ENCODE measurements at places on chromosomes 12 and 14.

- no peak for DNase-seq
Measured at GRCh38 chr12:118763234-118763633, 218.1 kb upstream of the SRRM4 start.

- no peak for DNase-seq
Measured at GRCh38 chr12:117359029-117359845, 2.2 kb downstream of the NOS1 start.

DNA sequence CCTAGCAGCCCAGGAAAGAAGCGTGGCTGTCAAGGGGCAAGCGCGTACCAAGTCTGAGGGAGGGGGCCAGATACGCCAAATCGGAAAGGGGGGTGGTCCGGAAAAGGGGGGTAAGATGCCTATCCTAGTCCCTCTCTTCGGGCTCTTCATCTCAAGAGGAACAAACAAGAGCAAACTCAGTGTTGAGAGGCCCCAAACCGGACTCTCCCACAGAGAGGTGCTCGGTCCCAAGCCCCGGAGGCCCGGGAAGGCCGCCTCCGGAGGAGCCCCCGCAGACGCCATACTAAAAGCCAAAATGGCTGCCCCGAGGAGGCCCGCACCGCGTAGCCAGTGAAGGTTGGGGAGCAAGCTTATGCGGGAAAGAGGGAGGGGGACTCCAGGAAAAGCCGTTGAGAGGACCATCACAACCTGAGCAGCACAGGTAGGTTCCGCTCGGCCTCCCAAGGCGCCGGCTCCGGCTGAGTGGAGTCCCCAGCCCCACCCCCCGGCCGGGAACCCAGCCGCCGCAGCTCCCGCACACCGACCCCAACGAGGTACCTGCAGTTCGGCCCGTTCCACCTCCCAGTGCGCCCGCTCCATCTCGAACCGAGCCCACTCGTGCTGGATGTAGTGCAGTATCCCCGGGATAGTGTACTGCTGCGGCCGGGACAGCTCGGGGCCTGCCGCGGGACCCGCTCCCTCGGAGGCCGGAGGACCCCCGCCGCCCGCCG is at the start of gene AP4S1:
AP4S1 (plus strand) TSS at position 283 of the 710 bp plus-strand sequence. CDS start 40,548 bp downstream, outside the sequence.
- peak; percentile 35 for DNase-seq

GRCh38 chr14:59331217-59331616 is 134.0 kb downstream of the GPR135 start:
- no peak for DNase-seq

DNA sequence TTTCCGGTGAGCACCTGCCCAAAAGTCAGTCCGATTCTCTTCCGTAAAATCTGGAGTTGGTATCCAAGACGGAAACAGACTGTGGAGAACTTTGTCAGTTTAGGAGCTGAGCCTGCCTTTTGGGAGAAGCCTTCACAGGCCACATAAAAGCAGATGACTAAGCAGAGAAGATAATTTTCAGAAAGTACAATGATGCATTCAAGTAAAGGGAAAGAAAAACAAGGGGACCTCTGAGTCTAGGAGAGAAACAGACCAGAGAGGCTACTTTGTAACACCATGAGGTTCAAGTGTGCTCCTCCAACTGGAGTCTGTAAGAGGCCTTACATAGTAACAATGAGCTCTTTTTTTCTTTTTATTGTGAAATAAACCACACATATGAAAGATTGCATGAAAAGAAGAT is 21.1 kb downstream of the TMED8 start:
- no peak for DNase-seq

- no peak for DNase-seq
Measured at GRCh38 chr14:106619606-106620005, 1093.2 kb downstream of the TMEM121 start.

All from stimulated activated CD4-positive, alpha-beta T cell treated with anti-CD3 and anti-CD28 coated beads, Interleukin-4, amount 100 ng/mL, for 48 hours (primary cell).